ENCODE measurements at places on chromosomes 12 and 14.
A peak's percentile ranks its signal among the peaks of the same experiment; 100 is the strongest.

DNA sequence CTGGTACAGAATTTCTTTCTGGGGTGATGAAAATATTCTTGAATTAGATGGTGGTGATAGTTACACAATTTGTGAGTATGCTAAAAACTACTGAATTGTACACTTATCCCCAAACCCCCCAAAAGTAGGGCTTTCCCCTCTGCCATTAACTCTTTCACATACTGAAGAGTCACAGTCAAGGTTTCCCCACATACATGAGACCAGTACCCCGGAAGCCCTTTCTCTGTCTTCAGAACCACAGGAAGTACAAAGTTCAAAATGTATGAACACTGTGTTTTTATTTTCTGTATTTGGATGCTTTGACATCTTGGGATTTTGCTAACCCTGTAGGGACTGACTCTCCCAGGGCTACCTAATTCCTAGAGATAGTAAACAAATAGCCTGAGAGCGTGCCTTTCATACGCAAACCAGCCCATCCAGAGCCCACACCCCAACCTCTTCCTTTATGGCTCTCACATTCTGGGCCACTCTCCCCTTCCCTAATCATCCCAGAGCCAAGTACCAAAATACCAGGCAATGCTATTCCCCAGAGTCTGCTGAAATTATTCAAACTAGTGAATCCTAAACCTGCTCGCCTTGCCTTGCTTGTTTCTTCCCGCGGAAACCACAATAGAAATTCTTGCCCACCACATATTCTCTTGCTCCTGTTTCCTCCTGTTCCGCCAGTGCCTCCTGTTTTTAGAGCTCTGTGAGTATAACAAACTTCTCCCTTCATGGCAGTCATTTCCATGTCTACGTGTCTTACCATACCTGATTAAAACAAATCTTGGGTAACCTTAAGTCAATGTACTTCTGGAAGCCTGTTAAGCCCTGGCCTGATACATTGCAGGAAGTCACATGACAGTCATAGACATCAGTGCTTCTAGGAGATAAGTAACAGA lies 524.8 kb downstream of the FUT8 start:
- DNase-seq, result no peak

DNA sequence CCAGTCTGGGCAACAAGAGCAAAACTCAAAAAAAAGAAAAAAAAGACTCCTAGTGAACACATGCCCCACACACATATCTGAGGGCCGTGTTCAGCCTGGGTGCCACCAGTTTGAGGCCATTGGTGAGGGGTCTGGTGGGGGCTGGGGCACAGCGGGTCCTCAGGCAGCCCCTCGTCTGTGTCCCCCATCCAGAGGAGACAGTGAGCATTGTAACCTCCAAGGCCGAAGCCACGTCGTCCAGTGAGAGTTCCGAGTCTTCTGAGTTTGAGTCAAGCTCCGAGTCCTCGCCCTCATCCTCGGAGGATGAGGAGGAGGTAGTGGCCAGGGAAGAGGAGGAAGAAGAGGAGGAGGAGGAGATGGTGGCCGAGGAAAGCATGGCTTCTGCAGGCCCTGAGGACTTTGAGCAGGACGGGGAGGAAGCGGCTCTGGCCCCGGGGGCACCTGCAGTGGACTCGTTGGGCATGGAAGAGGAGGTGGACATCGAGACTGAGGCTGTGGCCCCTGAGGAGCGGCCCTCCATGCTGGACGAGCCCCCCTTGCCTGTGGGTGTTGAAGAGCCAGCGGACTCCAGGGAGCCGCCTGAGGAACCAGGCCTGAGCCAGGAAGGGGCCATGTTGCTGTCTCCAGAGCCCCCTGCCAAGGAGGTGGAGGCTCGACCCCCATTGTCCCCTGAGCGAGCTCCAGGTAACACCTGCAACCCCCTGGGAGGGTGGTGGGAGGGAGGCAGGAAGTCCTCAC lies 15.6 kb downstream of the SETD1B start:
- DNase-seq, result no peak

DNA sequence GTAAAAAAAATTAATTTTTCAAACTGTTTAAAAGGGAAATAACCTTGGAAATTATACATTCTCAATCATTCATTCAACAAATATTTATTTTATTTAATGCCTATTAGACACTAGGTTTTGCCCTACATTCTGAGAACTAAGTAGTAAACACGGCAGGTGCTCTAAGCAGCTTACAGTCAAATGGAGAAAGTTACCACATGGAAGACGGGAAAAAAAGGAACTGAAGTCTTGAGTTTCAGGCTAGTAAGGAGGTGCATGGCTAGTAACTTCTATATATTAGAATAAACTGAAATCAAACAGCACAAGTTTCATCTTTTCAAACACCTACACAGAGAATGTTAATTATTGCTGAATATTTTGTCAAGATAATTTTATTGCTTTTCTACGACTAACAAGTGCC lies 52.9 kb downstream of the C12orf42 start:
- no peak for DNase-seq

GRCh38 chr12:65607401-65607841 lies 216.9 kb upstream of the HMGA2 start:
- no peak for DNase-seq

GRCh38 chr12:24741216-24741615 lies 207.7 kb downstream of the BCAT1 start:
- no peak for DNase-seq

GRCh38 chr12:104782296-104782695 lies 175.8 kb downstream of the SLC41A2 start:
- DNase-seq, result no peak

DNA sequence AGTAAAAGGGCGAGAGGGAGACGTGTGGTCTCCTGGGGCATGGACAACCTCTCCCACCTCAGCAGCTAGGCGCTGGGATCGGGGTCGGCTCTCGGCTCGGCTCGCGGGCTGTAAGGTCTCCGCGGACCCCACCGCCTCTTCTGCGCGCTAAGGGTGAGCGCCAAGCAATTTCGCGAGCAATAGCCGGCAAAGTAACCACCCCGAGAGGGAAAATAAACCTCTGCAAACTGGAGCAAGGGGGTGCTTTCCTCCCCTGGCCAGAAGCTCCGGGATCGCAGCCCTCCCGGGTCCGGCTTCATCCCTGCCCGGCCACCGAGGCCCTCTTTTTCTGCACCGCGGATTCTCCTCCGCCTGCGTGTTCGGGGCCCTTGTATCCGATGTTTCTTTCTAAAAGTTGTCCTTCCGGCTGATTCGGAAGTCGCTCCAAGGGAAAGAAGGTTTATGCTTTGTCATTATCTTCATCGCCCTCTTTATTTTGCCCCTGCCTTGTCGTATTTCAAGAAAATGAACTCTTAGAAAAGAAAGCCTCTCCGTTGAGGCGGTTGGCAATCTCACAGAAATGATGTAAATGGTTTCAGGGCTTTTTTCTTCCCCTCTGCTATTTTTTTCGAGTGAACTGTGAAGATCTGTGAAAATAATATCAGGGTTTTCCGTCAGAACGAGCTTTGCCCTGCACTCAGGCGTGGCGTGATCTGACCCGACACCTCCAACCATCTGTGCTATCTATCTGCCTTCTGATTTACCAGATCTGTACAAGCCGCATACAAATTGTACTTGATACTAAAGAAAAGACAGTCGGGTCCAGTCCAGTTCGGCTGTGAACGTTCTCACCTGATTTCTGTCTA lies 1.7 kb upstream of the SIX6 start:
- no peak for DNase-seq

- DNase-seq, result peak; percentile 87
Measured at GRCh38 chr14:102255401-102256190, 49.4 kb downstream of the MOK start.

- DNase-seq, result peak; percentile 89
Measured at GRCh38 chr12:49366652-49367380, 446 bp upstream of the SPATS2 start.

GRCh38 chr14:69606258-69607184 lies 4.9 kb upstream of the SUSD6 start:
- DNase-seq, result no peak

GRCh38 chr14:96806836-96807235 lies 9.7 kb downstream of the VRK1 start:
- no peak for DNase-seq

DNA sequence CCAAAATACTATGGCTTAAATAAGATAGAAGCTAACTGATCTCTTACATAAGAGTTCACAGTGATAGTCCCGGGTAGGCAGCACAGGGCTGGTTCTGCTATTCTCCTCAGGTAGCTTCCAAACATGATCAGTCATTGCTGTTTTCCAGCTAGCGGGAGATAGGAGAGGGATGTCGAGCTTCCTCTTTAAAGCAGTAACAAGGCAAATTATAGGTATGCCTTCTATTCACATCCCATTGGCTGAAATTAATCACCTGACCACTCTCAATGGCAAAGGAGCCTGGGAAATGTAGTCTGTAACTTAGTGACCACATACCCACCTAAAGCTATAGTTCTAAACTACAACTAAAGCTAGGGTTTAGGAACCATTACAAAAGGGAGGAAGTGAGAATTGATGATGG lies 34.5 kb upstream of the VRK1 start:
- peak; percentile 58 for DNase-seq

DNA sequence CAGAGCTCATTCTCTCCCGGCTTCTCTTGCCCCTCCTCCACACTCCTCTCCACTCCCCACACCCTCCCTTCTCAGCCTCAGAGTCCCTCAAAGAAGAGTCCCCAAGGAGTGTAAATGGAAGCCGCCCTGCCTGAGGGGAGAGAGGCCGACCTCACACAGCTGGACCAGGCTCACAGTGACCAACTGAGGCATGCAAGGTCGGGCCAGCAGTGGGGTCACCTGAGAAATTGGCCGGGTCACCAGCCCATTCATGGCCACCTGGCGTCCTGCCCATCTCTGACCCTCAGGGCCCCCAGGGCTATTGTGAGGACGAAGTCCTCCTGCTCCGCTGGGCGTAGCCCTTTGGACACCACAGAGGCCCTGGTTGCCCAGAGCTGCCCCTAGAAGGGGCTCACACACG lies 49.5 kb upstream of the NUAK1 start:
- no peak for DNase-seq

DNA sequence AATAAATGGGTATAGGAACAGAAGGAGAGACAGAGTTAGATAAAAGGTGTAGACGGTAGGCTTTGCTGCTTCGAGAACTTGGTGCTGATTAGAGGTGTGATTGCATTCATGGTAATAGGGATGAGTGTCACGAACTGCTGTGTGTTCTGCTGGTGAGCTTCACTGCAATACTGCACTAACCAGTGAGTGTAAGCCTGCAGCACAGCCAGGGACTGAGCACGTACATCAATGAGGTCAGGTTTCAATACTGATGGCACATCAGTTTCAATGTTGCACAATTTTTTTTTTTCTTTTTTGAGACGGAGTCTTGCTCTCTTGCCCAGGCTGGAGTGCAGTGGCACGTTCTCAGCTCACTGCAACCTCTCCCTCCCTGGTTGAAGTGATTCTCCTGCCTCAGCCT lies 24.9 kb upstream of the EDDM3A start:
- no peak for DNase-seq

Measured in kidney glomerular epithelial cell (primary cell).